MM.1S (cell line): ENCODE measurements at places on chromosomes 12 and 14.

DNA sequence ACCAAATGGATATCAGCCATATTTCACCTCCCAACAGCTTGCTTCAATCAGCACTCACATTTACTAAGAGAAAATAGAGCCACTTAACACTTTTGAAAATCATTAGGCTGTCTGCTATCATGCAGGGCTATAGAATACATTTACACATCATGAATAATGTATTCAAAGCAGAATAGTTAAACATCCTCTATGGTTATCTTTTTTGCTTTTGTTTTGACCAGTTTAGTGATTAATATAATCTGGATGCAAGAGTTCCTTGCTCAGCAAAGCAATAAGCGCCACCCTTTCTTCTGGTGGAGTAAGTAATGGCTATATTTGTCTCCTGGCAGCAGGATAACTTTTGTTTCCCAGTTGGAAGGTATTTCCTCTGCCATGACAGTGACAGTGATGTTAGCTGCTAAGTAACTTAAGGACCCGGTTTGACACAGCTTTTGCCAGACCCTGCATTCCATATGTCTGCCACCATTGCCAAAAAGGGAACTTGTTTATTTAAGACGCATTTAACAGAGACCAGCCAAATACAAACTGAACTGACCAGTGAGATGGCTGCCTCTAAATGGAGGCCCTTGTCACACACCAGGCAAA lies 70.3 kb upstream of the NR2C1 start:
- no peak for DNase-seq

- DNase-seq, result no peak
These were observed 35.9 kb upstream of the CHST11 start for GRCh38 chr12:104420868-104421267.

DNA sequence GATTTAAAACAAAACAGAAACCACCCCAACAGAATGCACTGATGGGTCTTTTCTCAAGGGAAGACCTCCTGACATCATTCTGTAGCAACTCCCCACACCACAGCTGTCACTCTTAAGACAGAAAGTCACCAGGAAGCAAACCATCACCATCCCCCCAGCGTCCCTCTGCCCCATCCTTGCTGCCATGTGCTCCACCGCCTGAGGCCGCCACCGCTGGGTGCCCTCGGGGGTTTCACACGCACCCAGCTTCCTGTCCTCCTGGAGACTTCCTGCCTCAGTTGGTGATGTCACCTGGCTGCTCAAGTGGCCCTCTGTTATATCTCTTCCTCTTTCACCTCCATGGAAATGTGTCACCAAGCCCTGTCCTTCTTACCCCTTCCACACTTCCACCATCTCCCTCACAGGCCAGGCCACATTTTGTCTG lies 71.4 kb upstream of the GPR68 start:
- peak; percentile 73 for DNase-seq

DNA sequence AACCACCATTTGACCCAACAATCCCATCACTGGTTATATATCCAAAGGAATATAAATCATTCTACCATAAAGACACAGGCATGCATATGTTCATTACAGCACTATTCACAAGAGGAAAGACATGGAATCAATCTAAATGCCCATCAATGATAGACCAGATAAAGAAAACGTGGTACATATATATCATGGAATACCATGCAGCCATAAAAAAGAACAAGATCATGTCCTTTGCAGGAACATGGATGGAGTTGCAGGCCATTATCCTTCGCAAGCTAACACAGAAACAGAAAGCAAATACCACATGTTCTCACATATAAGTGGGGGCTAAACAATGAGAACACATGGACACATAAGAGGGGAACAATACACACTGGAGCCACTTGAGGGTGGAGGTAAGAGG lies 15.7 kb downstream of the CAPRIN2 start:
- DNase-seq, result no peak

DNA sequence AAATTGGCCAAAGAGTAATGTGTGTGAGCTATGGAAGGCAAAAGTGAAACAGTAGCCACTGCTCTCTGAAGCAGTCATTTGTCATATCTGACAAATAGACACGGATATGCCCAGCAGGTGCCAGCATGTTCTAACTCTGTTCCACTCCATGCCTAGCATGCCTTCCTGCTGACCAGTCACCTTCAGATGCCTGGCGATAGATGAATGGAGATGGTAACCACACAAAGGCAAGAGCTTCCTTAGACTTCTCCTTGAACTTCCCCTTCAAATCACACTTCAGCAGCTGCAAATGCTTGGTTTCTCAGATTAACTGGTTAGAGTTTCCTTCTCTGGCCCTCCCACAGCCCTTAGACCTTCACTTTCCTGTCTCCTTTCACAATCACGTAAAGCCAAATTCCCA lies 429.9 kb downstream of the DAD1 start:
- peak; percentile 24 for DNase-seq

DNA sequence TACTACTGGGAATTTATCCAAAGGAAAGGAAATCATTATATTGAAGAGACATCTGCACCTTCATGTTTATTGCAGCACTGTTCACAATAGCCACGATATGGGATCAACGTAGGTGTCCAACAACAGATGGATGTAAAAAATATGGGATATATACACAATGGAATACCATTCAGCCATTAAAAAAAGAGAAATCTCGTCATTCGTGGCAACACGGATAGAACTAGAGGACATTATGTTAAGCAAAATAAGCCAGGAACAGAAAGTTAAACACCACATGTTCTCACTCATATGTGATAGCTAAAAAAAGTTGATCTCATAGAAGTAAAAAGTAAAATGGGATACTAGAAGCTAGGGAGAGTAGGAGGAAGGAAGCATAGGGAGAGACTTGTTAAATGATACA lies 82.9 kb upstream of the CLMN start:
- no peak for DNase-seq

GRCh38 chr14:102000902-102001301 lies 36.5 kb downstream of the DYNC1H1 start:
- DNase-seq, result no peak

- peak; percentile 24 for DNase-seq
These were observed 7.9 kb downstream of the SETD1B start for GRCh38 chr12:121811434-121812319.

DNA sequence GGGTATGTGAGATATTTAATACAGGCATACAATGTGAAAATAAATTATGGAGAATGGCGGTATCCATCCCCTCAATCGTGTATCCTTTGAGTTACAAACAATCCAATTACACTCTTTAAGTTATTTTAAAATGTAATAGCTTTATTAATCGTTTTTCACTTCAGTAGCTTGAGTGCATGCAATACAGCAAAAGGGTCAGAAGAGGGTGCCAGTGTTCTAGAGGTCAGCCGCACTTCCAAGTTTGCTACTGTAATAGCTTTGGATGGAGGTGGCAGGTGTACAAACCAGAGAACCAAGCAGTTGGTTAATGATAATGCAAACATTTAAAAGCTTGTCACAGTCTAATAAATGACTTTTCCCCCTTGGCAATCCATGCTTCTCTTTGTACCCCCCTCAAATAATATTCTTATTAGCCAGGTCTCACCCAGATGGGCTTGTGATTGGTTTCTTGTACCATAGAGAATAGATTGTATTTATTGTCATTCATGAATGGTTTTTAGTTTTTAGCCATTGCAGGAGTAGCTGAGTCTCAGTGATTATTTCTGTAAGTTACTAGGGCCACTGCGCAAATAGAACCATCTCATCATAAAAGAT lies 127.0 kb downstream of the ERC1 start:
- DNase-seq, result peak; percentile 74

DNA sequence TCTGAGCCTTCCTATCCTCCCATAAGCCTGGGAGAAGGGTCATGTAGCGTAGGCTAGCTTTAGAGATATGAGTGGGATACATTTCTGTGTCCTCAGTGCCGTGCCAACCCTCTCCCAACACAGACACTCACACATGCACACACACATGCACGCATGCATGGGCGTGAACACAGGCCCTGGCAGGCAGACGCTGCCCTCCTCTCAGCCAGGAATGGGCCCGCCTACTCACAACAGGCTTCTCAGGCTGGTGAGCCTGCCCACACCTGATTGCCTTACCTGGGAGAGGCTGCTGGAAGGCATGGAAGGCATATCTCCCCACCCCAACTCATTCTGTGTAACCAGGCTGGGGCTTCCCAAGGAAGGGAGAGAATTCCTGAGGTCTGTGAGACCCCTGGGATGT lies 12.8 kb upstream of the ACVR1B start:
- no peak for DNase-seq

- DNase-seq, result no peak
These were observed 18.5 kb upstream of the CISTR start for GRCh38 chr12:53770281-53770680.

- DNase-seq, result peak; percentile 26
These were observed 83.8 kb upstream of the HMGA2 start for GRCh38 chr12:65740506-65740872.

DNA sequence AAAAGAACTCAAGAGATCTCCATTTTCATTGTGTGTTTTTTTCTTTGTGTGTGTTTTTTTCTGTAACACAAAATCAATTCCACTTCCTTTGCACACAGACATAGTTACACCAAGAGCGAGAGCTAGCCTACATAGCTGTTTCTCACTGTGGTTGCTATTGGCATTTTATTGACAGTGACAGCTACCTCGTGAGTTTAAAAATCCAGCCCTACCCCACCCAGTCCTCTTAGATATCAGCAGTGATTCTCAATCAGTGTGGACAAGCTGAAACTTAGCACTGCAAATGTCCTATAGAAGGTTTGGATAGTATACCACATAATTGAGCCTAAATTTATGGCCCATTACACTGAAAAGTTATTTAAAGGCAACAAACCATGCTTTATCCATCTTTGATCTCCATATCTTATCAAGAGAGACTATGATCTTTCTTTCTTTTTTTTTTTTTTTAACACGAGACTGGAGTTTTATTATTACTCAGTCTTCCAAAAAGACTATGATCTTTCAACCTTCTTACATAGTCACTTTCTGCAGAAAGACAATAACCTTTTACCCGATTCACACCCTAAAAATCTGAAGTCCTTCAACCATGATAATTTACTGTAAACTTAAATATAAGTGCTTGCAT lies 46.8 kb downstream of the ATP2B1 start:
- no peak for DNase-seq

DNA sequence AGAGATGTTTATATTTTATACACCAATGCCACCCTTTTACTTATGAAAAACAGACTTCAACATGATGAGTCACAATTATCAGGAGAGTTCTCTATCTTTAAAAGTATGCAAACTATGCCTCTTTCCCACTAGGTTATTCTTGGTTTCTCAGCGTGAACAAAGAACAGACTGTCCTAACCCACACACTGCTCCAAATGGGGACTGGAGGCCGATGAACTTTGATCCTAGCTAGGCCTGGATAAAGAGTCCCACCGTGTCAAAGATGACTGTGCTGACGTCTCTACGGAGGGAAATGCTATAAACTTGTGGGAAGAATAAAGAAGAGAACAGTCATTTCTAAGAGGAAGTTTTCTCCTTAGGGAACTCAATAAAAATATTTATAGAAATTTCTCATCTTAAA lies 160.1 kb downstream of the EPS8 start:
- no peak for DNase-seq

DNA sequence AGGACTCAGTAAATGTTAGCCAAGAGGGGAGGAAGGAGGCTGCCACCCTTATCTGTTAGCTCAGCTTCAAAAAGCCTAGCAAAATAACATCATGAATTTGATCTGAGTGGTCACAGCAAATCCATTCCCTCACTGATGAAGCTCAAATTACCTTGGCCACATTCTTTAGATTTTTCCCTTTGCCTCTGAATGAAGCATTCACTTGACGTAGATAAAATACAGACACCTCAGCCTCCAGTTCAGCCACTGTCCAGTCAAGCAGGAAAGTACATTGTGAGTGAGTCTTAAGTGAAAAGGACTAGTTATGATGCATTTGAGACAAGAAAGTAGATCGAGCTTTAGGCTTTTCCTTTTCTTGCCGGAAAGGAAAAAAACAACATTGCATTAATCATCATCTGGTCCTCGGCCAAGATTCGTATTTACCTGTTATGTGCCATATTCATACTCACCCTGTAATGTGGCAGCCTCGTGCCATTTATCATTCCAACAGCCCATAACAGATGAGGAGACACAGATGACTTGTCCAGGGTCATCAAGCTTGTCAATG lies 146.5 kb downstream of the ETV6 start:
- no peak for DNase-seq

DNA sequence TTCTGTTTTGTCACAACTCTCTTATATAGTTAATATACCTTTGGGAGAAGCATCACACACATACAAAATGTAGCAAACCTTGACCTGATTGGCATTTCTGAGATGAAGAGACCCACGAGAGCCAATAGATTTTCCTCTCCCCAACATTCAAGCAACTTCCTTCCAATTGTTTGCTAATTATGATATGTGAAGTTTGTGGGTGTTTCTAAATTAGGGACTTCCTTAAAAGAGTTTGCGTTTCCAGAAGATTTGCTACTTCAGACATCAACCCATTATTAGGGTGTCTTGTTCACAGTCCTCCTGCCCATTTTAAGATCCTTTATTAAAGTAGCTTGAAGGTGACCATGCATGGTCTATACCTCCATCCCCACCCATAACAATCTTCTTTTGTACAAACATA lies 9.4 kb downstream of the AICDA start:
- DNase-seq, result no peak

DNA sequence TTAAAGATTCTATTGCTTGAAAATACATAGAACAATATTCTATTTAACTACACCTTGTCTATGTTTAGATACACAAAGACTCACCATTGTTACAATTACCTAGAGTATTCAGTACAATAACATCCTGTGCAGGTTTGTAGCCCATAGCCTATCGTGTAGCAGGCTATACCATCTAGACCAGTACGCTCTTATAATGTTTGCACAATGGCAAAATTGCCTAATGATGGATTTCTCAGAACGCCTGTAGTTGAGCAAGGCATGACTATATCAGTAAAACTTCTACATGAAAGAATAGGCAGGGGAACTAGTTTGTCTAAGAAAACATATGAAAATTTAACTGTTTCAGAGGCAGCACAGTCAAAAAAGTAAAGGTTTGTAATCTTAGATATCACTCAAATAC lies 375.9 kb downstream of the DAD1 start:
- no peak for DNase-seq

- DNase-seq, result no peak
These were observed 145.8 kb downstream of the GCH1 start for GRCh38 chr14:54756656-54757392.

DNA sequence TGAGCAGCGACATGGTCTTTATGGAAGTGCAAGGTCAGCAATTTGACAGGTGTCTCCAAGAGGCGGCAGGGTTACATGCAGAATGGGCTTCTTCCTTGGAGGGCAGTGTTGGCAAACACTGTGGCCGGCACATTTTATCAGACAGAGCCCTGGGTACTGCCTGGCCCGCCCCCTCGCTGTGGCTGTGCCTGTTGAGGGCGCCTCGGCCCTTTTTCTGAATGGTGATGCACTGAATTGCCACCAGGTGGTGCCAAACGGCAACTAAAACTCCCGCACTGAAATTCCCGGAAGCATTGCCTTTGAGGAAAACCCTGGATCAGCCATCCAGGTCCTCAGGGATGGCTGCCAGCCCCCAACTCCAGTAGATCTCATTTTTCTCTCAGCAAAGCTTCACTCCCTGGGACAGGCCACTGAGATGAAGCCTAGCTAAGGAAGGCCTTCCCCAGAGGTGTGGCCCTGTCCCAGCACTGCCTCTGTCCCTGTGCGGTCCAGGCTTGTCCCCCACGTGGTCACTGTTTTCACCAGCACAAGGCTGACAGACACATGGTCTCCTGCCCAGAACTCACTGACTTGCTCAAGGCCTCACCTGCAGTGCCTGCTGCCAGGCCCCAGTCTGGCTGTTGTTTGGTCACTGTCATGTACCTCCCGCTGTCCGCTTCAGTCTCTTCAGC lies 73.6 kb downstream of the TESC start:
- peak; percentile 96 for DNase-seq
